ENCODE measurements at places on chromosomes 5 and 9.

GRCh38 chr5:76180814-76181805 is 97.9 kb downstream of the SV2C start:
- peak; percentile 37 for DNase-seq

GRCh38 chr5:113748403-113748802 is 234.9 kb downstream of the YTHDC2 start:
- no peak for DNase-seq

- no peak for DNase-seq
Measured at GRCh38 chr5:178355671-178356070, 123.1 kb upstream of the PHYKPL start.

DNA sequence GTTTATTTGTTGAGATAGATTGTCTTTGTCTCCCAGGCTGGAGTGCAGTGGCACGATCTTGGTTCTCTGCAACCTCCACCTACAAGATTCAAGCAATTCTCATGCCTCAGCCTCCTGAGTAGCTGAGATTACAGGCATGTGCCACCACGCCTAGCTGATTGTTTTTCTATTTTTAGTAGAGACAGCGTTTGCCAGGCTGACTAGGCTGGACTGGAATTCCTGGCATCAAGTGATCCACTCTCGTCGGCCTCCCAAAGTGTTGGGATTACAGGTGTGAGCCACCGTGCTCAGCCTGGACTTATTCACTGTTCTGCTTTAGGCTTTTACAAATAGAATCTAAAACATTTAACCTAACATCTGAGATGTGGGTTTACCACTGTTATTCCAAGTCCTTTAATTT is 91.3 kb downstream of the COMMD10 start:
- no peak for DNase-seq

DNA sequence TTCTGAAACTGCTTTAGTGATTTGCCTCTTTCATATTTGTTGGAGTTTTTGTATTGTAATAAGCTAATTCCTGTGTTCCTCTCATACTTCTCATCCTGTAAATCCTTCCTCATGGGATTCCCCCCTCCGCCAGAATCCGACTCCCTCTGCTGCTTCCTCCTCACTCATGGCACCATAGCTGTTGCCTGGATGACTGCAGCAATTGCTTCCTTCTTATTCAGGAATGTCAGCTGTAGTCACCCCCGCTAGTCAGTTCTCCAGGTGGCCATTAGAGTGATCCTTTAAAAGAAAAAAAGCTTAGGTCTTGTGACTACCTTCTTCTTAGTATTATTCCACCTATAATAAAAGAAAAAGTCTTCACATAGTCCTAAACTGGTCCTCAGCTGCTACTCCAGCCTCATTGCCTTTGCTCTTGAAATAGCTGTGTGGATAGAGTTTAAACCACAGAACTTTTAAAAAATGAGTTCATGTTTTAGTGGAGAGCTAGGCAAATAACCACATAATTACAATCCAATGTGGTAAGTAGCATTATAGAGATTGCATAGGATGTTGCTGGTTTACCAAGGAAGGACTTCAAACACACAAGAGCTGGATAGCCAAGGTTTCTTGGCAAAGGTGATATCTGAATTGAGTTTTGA is 227.3 kb downstream of the KDM4C start:
- no peak for DNase-seq

DNA sequence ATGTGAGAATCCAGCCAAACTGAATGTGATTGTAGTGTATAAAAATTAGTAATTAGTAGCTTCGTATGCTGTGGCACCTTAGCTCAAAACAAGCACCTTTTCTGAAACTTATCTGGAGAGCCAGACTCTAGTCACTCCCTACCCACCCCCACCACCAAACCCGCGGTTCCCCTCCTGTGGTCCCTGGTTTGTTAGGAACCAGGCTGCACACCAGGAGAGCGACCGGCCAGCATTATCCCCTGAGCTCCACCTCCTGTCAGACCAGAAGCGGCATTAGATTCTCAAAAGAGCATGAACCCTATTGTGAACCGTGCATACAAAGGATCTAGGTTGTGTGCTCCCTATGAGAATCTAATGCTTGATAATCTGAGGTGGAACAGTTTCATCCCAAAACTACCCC is 498.6 kb downstream of the CHSY3 start:
- no peak for DNase-seq
